ENCODE measurements at places on chromosomes 3 and 15.

DNA sequence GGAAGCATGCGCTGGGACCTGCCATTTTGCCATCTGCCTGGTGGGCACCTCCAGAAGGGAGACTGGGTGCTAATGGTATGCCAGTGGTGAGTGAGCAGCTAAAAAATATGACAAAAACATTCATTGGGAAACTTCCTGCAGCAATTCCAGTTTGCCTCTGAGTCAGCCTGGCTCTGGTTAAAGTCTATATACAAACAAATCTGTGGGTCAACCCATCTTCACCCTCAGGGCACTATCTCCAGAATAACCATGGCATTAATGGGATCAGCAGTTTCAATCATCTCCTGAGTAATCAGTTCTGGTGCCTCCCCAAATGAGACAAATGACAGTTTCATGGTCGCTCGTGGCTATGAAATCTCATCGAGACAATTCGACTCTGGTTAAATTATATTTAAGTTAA lies 21.5 kb downstream of the FRMD4B start:
- DNase-seq: no peak

DNA sequence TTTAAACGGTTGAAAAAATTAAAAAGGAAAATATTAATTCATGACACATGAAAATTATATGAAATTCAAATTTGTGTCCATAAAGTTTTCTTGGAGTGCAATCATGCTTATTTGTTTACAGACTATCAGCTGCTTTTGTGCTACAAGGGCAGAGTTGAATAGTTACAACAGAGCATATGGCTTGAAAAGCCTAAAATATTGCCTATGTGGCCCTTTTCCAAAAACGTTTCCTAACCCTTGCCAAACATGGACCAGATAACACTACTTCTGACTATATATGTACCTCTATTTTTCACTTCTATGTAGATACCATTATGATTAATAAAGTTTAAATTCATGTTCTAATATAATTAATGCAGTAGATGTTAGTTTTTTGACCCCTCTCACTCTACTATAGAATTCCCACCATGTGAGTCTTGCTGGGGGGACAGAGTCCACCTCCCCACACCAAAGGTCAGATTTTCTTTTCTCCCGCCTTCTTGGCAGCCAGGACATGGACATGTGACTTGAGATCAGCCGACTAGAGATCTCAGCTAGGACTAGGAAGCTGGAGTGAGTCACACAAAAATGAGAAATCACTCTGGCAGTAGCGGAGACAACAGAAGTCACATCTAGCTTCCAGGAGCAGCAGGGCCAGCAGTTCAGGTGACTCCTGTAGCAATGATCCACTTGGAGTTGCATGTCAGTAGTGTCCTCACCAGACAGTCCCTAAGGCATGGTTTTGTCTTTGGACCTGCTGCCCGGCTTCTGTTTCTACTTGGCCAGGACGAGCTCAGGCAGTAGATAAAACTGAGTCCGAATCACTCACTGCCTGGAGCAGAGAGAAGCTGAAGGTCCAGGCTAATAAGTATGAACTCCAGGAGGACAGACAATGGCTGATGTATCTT lies 22.4 kb downstream of the CIAO2A start:
- DNase-seq: no peak

- DNase-seq: no peak
Measured at GRCh38 chr3:55801676-55802075, 314.6 kb upstream of the WNT5A start.

DNA sequence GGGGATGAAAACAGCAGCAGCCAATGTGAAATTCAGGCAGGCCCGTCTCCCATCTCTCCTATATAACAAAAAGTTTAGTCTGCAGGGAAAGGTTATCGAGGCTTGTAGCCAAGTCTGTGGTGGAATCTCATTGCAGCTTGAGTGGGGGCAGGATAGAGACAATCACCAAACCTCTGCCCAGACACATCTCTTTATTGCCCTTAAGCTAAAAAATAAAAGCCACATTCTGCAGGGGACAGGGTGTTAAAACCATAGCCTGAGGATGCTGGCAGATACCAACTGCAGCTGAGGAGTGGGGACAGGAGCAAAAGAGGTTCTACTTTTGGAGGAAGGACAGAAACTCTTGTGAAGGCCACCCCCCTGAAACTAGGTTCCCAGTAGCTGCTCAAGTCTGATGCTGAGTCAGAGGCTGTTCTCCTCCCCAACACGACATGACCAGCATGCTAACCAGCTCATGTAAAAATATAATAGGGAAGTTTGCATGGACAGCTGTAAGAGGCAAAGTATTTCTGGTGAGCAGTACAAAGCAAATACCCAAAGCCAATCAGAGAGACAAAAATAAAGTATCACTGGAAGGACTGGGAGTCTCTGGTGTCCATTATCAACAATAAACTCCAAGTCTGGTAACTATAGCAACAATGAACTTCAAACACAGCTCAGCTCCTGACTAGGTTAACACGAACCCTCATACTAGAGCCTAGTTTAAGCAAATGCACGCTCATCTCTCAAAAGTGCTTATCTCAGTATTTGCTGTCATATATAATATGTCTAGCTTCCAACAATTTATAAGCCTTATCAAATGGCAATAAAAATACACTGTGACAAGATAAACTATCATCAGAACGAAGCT lies 362.2 kb upstream of the SLCO3A1 start:
- no peak for DNase-seq

- peak; percentile 46 for DNase-seq
Measured at GRCh38 chr3:66276705-66277274, 56.0 kb downstream of the SLC25A26 start.

DNA sequence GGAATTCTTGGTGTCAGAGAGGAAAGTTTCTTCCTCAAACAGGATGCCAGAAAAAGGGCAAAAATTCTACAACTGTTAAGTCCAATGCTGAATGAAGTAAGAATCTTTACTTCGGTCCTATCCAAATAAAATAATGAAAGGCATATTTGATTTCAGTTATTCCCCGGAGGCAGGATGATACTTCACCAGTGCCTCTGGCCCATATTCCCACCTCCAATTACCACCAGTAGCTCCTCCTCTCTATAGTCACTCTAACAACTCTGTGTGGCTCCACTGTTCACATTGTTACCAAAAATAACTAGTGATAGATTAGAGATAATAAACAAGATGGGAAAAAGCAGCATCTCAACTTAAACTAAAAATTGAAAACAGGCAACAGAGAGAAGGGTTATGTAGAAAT lies 20.7 kb downstream of the MAP1A start:
- no peak for DNase-seq

DNA sequence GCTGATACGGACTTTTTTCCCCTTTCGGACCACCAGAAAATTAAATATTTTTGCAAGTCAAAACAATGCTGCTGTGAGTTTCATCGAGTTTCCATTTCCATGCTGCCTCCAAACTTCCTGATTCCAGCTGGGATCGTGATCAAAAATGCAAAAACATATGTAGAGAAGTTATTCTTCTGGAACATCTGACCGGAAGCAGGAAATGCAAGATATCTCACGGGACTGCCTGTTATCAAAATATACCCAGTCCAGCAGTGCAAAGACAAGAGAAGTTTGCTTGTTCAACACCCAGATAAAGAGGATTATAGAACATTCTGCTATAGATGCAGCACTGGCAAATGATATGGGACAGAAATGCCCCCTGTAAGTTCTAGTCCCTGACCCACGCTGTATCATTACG lies 726.7 kb upstream of the NR2F2 start:
- no peak for DNase-seq

GRCh38 chr15:44084770-44085169 lies 110.3 kb downstream of the FRMD5 start:
- DNase-seq: no peak

DNA sequence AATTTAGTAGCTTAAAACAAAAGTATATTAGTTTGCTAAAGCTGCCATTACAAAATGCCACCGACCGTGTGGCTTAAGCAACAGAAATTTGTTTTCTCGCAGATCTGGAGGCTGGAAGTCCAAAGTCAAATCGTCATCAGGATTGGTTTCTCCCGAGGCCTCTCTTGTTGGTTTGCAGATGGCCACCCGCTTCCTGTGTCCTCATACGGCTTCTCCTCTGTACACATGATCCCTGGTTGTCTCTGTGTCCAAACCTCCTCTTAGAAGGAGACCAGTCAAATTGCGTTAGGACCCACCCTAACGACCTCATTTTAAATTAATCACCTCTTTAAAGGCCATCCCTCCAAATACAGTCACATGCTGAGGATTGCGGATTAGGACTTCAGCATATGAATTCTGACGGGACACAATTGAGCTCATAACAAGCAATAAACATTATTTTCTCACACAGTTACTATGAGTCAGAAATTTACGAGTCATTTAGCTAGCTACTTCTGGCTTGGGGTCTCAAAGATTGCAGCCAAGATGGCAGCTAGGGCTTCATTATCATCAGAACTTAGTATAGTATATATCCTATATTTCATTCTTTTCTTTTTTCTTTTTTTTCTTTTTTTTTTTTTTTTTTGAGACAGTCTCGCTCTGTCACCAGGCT lies 58.4 kb downstream of the RPL39L start:
- no peak for DNase-seq

GRCh38 chr15:52466134-52466701 lies 62.5 kb downstream of the MYO5A start:
- DNase-seq: no peak

GRCh38 chr3:11815111-11815510 lies 31.6 kb downstream of the TAMM41 start:
- no peak for DNase-seq

- no peak for DNase-seq
Measured at GRCh38 chr3:170467007-170467406, 48.3 kb downstream of the CLDN11 start.

DNA sequence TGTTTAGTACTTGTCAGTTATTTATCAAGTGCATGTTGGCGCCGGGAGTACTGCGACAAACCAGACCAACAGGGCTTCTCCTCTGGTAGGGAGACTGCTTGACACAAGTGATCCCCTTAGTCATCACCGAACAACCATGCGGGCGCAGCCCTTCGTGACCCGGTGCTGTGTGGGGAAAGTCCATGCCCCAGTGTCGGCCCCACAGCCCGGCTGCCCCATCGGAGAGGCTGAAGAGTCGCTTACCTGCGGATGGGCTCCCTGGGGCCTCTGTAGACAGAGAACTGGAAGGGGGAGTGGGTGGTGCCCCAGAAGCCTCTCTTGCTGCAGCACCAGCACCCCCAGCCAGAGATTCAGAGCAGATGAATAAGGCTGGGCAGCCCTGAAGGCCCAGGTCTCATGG lies 90.3 kb upstream of the PRR23E start:
- DNase-seq: no peak

GRCh38 chr3:44966795-44967278 lies 9.1 kb downstream of the ZDHHC3 start:
- no peak for DNase-seq

DNA sequence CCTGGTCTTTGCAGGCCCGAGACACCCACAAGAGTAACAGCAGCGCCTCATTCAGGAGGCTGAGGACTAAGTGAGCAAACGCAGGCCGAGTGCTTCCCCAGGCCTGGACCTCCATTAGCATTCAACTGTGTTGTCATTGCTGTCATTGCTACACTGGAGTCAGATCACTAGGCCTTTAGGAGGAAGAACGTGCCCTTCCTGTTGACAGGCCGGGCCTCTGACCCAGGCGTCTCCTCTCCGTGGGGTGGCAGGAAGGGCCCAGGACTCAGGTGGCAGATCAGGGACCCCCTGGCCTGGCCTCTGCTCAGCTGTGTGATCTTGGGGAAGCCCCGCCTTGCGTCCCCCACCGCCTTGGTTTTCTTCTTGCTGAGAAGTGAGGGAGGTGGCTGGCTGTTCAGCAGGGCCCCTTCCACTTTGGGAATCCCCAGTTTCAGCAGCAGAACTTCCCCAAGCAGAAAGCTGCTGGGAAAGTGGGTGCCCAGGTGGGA lies 19.1 kb downstream of the ZDHHC19 start:
- DNase-seq: no peak

DNA sequence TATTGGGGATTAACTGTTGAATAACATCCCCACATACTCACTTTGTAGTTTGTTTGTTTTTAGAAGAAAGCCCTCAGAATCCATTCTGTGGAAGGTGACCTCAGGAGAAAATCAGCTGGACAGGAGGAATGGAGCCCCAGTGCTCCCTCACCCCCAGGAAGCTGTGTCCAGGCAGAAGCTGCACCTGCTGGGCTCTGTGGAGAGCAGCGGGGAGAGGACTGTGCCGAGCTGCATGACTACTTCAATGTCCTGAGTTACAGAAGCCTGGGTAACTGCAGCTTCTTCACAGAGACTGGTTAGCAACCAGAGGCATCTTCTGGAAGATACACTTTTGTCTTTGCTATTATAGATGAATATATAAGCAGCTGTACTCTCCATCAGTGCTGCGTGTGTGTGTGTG lies 14.0 kb downstream of the TIGIT start:
- DNase-seq: no peak

- DNase-seq: no peak
Measured at GRCh38 chr3:176208283-176208682, 989.0 kb downstream of the TBL1XR1 start.

- DNase-seq: no peak
Measured at GRCh38 chr3:179376474-179376873, 29.0 kb downstream of the MFN1 start.

GRCh38 chr3:33590541-33590940 lies 127.5 kb downstream of the CLASP2 start:
- no peak for DNase-seq

- no peak for DNase-seq
Measured at GRCh38 chr15:34043391-34043790, 4.4 kb upstream of the AVEN start.

DNA sequence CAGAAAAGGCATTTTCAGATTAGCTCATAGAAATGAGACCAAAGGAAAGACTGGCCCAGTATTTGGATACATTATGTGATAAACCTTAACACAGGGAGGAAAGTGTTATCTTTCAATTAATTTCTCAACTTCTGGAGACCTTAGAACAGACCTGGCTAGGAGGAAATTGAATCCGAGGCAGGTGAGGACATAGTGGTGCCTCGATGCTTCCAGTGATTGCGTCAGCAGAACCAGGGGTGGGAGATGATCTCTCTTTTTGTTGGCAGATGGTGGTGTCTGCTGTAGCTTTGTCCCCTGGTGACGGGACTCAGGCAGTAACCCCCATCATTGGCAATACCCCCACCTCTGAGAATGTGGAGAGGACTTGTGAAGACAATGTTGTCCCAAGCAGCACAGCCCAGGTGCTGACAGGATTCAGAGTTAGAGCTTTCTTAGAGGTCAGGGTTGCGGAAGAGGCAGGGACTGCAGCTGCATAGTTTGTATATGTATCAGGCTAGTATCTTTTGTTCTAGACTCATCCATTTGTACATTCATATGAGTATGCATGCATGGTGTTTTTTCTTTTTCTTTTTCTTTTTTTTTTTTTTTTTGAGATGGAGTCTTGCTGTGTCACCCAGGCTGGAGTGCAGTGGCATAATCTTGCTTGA lies 27.9 kb upstream of the MUC20 start:
- DNase-seq: no peak

DNA sequence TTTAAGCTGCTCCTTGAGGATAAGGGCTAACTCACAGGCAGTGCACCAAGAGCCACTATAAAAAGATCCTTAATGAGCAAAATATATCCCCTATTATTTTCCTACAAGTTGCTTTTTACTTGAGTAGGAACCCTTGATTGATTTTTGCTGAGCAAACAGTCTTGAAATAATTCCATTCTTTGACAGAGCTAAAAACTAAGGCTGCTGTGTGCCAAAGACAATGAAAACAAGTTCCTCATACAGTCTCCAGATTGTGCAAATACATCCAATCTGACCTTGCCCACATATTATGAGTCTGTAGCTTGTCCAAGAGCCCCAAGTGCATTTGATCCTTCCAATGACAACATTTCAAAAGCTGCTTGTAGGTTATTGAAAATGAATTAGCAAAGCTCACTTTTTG lies 15.0 kb downstream of the PRKAR2A start:
- no peak for DNase-seq
